ENCODE measurements at places on chromosomes 5 and 9. TPM values are rescaled to one million over a fixed set of nuclear protein-coding genes. Genes with fewer than 3 reads are reported as not detected.

- DNase-seq = no peak
These were observed 721 bp downstream of the GIN1 start for GRCh38 chr5:103119070-103119764.

- DNase-seq = no peak
These were observed 137.6 kb upstream of the ZNF618 start for GRCh38 chr9:113738496-113738892.

PRDM9 gene
- not detected for total RNA-seq

SLC36A2 gene
- total RNA-seq = 0.14 TPM

DNA sequence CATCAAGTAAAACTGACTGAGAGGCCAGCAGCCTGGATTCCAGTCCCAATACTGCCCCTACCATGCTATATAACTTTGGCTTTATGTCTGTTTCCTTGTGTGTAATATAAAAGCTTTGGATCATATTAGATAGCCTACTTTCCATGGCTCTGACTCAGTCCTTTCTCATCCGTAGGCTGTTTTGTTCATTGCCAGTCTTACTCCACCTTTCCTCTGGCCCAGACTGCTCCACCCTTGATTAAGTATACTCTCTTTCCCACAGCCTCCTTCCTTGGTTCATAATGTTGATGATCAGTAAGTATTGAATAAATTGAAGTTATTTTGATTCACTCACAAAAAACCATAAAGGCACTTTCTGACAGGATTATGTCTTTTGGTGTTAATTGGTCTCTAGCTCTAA is 1.5 kb upstream of the MRPS30 start:
- no peak for DNase-seq

TUBB4B gene
- total RNA-seq = 296 TPM
